A549 (cell line): ENCODE measurements at places on chromosomes 3 and 15. TPM values are rescaled to one million over a fixed set of nuclear protein-coding genes. Genes with fewer than 3 reads are reported as not detected.

SAMD7 gene
- not detected in 3 replicates for polyA plus RNA-seq

TNFAIP8L3 gene
- polyA plus RNA-seq, result 1.4 to 1.8 TPM (median 1.4 TPM) in 3 replicates

PRTG gene
- polyA plus RNA-seq, result 5.5 to 5.9 TPM (median 5.6 TPM) in 3 replicates

SEMA6D gene
- polyA plus RNA-seq, result not detected in 3 replicates

DNA sequence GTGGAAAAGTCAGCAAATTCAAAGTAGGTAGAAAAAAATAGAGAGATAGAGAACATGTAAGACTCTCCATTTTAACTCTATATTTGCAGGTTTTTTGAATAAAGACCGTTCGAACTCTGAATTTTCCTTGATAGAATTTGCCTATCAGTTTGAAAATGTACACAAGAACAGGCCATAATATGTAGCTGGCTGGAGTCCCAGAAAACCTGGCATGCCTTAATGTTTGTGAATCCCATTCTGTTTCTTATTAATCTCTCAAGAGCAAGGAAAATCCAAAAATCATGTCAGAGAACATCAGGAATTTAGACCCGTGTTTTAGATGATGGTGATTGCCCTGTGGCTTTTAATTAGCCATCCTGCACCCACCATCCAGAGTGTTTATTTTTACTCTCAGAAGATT, 7.2 kb upstream of the CFAP161 start:
- DNase-seq, result no peak

GRCh38 chr3:195443391-195443989, 670 bp upstream of the ACAP2 start:
- DNase-seq, result no peak

- DNase-seq, result no peak
Measured at GRCh38 chr3:174495311-174495710, 363.8 kb upstream of the NAALADL2 start.

DNA sequence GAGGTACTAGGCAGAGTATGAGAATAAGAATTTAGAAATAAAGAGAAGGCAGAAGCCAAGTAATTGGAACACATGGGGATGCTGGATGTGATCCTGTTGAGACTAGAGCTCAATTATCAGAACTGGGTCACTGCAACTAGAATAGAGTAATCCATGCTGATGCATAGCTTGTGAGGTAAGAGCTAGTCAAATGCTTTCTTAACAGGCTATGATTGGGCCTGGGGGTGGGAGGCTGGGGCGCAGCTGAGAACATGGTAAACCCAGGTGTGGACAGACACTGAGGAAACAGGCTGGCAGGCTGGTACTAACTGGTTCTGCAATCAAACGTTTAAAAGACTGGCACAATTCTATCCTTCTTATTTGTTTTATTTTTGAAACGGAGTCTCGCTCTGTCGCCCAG, 50.5 kb upstream of the LRRFIP2 start:
- DNase-seq, result no peak
